Naive thymus-derived CD4-positive, alpha-beta T cell (primary cell): ENCODE measurements at places on chromosomes 5 and 9.

DNA sequence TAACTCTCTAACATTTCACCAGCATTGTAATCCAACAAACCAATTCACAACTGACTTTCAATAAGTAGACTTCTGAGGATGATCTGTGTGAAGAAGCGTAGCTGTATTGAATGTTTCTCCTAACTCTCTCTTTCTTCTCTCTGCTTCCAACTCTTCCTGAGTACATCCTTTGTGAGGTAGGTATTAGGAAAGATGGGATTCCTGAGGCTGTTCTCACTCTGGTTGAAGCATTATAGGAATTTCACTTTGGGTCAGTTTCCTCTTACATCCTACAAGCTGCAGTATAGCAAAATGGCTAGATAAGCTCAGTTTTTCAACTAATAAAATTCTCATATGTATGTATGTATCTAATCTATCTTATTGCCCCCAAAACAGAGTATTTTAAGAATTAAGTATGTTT is 702.8 kb downstream of the CETN3 start:
- DNase-seq: no peak

DNA sequence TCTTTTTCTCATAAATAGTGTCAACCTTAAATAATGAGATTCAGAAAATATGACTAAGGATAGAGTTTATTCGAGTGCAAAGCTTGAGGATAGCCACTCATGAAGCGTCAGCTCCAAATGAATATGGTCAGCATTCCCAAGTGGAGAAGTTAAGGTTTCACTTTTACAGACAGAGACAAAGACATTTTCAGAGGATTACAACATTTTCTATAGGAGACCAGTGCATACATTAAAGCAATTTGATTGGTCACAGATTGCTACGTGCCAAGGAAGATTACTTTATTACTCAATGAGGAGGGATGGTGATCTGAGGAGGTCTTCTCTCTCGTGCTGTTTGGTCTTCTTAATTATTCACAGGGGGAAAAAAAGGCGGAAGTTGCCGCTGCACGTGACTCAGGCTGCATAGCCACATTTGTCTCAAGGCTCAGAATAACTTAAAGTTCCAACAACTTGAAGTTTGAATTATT is 60.1 kb upstream of the SPATA31C2 start:
- no peak for DNase-seq

GRCh38 chr5:42620579-42621216 is 135.9 kb upstream of the CCDC152 start:
- DNase-seq: no peak

DNA sequence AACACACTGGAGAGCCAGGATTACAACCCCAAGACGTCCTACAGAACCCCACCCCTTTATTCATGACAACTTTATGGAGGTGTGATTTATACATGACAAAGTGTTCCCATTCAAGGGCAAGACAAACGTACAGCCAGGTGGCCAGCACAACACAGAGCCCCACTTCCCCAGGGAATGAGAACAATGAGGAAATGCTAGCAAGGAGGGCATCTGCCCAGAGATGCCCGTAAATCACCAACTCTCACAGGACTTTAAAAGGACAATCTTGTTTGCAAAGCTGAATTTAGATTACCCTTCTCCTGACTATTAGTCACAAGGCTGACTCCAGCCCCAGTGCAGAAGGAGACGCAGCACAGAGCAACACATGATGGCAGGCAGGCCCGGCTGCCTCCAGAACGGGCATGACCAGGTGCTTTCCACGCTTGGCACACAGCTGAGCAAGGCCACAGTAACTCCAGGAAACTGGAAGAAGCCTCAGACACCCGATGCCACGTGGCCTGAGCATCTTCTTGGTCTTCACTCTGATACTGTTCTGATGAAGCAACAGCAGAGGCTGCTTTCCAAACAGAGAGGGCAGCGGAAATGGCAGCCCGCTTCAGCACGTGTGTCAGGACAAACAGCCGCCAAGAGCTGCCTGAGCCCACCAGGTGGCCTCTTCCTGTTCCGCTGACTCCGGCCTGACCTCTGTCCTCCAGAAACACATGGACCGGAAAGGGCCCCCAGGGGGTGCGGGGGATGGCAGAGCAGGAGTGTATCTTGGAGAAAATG is 51.4 kb downstream of the ROR2 start:
- no peak for DNase-seq

DNA sequence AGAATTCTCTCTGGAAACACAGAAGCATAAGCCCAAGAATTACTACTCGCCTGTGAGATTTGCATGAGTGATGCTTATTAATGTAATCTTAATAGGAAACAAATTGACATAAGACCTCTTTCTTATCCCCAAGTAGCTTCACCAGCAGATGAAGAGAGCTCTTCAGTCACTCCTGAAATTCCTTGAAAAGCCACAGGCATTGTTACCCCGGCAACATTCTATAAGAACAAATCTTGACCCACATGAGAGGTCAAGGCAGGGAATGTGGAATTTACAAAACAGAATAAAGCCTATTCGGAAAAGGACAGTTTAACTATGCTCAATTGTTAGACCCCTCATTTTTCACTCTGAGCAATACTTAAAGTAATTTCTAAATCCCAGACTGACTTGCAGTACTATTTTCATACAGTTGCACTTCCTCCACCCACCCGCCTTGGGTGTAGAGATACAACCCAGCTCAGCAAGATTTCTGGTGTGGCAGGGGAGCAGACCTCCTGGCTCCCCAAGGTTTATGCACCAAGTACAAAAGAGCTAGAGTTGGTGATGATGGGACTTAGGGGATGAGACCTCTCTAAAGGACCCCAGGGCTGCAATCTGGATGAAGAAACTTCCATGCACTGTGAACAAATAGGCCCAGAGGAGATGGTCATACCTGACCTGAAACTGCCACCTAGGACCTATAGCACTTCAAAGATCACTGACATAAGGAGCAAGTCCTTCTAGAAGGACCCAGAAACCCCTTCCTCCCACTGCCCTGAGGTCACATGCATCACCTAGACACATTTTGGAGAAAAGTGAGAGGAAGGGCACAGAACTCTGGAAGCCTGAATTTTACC is 242.1 kb downstream of the ZNF608 start:
- no peak for DNase-seq

DNA sequence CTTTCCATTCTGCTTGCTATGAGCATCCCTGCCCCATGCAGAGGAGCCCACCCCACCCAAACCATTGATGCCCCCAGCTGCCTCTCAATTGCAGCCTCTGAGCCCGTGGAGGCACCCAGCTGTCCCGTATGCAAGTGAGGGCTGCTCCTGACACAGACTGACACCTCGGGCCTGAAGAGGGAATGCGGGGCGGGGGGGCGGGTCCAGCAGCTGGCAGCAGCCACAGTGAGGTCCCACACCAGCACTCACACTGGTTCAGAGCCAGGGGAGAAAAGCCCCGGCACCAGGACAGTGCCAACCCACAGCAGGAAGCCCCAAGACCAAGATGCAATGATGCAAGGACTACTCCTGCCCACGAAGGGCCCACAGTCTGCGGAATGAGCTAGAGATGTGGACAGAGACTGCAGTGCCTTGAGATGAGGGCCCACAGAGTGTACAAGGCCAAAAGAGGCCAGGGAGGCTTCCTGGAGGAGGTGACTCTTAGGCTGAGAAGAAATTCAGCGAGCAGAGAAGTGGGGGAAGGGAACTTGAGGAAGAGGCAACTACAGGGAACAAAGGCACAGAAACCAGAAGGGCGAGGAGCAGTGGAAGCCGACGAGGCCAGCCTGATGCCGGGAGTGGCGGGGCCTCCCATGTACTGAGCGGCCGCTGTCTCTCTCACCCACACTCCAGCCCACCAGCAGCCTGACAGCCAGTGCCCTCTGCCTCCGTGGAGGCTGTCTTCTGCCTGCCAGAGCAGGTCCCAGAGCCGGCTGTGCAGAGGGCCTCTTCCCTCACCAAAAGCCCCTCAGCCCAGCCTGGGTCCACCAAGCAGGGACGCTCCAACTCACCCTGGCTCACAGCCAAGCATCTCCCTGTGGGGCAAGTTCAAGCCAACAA is 9.2 kb downstream of the EEIG1 start:
- DNase-seq: peak; percentile 12

DNA sequence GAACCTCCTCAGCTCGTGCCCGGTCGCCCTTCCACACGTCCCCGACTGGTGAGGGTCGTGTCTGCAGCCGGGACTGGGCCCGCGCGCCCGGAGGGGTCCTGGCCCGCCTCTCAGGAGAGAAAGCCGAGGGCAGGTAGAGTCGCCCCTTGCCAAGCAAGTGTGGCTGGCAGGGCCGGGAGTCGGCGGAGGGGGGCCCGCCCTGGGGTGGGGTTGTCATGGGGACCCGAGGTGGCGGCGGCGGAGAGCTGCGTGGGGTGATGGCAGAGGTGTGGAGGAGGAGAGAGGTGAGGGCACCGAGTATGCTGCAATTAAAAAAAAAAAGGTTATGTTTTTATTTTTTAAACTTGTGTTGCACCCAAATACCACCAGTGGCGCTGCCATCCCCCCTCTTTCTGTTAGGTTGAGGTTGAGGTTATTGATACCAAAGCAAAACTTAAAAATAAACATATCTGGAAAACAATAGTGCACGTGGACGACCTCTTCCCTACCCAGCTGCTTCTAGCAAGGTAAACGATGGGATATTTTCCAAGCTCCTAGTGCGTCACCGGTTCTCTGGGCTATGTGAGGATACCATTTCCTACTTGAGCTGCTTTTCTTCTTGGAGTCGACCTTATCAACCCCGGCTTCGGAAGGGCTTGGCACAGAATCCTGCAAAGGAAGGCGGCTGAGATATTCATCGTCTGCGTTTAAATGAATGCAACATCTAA is 660 bp downstream of the SCAMP1 start:
- peak; percentile 60 for DNase-seq

DNA sequence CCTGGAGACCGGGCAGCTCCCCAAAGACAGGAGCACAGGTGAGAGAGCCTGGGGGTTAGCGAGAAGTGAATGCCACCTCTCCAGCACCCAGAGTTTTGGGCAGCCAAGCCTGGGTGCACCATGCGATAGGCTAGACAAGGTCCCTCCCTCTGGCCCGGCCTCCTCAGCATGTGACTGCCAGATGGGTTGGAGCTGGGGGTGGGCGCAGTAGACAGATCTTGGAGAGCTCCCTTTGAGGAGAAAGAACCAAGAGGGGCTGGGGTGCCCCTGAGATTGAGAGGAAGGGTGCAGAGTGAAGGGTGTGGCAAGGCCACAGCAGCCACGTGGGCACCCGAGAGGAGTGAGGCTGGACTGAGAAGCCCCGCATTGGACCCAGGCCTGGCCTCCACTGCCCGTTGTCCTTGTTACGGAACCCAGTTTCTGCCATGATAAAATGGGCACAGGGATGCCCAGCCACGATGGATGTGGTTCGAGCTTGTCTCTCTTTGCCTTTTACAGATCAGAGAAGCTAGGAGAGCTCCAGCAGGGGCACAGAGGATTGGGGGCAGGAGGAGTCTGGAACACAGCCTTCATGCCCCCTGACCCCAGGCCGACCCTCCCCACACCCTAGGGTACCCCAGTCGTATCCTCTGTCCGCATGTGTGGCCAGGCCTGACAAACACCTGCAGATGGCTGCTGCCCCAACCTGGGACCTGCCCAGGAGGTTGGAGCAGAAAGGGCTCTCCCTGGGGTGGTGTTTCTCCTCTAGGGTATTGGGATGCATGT is 1.4 kb downstream of the TMEM141 start:
- no peak for DNase-seq

DNA sequence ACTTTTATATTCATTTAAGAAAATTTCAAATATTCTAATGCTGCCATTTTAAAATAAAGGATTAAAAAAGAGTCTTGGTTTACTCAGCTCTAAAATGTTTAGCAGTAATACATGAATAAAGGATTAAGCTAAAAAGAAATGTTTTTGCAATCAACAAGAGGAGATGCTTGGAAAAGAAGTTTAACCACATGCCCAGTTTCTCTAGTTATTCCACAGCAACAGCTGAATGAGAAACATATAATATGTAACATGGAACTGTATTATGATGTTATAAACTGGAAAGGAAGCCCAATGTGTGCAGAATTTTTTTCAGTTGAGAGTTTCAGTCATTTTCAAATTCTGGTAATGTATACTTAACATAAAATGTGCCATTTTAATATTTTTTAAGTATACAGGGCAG is 76.5 kb upstream of the ALDH1A1 start:
- DNase-seq: no peak

- no peak for DNase-seq
Observed at GRCh38 chr9:96318921-96319565, 17.1 kb upstream of the HSD17B3 start.
